Left colon (tissue), 2 donors: ENCODE measurements at places on chromosomes 2 and 18. TPM values are rescaled to one million over a fixed set of nuclear protein-coding genes. Genes with fewer than 3 reads are reported as not detected.

EDAR gene
- total RNA-seq, result 0.43 TPM

APOB gene
- 0.24 TPM for total RNA-seq

DNA sequence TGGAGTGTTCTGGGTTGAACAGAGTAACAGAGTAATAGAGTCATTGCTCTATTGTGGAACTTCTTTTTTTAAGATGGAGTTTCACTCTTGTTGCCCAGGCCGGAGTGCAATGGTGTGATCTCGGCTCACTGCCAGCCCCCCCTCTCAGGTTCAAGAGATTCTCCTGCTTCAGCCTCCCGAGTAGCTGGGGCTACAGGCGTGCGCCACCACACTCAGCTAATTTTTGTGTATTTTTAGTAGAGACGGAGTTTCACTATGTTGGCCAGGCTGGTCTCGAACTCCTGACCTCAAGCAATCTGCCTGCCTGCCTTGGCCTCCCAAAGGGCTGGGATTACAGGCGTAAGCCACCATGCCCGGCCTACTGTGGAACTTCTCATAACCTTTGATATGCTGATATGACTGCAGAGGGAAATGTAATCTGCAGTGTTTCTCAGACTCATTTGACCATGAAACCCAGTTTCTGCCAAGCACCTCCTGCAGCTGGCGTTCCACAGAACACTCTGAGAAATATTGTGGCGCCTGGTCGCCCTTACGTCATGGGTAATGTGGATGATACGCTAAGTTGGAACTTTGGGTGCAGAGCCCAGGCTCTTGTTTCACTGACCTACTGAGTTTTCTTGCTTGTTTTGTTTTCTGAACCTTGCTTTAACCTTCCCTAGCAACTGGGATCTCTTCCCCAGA is 213.8 kb downstream of the BCL2 start:
- DNase-seq, result no peak

DNA sequence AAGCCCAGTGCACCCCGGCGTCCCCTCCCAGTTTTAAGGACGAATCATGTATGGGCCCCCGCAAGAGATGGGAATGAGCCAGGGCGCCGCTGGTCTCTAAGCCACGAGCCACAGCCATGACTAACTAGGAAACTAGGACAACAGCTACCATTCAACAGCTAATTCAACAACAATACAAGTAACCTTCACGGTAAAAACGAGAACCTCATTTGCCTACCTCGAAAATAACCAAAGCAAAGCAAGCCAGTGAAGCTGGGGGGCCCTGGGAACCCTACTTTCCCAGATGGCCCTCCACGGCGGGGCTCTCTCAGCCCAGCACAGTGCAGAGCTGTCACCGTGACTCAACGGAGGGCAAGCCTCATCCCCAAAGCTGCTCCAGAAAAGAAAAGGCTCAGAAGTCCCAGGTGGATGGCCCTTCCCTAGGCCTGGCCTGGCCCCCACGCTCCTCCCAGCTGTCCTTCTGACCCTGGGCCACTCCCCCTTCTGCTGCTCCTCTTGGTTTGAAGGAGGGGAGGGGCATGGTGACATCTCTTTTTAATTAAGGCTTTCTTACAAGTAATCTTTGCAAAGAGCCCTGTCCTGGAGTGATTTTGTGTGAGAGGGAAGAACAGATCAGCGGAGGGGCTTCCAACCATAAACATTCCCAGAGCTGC is 126.3 kb downstream of the HDAC4 start:
- DNase-seq, result peak; percentile 44

DNA sequence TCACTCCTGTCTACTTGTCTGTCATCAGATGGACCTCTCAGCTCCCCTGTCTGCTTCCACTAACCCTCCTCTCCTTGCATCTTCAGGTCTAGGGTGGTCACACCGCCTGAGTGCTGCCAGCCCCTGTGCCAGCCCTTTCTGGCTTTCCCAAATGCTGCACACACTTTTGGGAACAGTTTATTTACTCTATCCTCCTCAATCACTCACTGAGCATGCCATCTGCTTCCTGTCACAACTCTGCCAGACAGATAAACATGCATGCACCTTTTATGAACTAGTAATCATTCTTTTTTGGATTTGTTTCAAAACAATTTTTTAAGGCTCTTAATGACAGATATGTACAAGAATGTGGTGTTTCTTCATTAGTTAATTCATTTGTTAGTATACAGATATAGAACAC is 56.3 kb upstream of the CCDC195 start:
- no peak for DNase-seq

GRCh38 chr18:36887114-36887513 is 58.2 kb downstream of the KIAA1328 start:
- DNase-seq, result no peak

- DNase-seq, result no peak
Measured at GRCh38 chr2:84847326-84848050, 33.4 kb downstream of the TRABD2A start.

- DNase-seq, result no peak
Measured at GRCh38 chr2:237341872-237342271, 72.1 kb downstream of the COL6A3 start.
